Stimulated activated CD4-positive, alpha-beta T cell treated with anti-CD3 and anti-CD28 coated beads, Interleukin-15, amount 100 ng/mL, for 1 hour (primary cell): ENCODE measurements at places on chromosomes 2 and 18.

GRCh38 chr2:20429528-20429927 lies 17.3 kb upstream of the RHOB start:
- DNase-seq: no peak

DNA sequence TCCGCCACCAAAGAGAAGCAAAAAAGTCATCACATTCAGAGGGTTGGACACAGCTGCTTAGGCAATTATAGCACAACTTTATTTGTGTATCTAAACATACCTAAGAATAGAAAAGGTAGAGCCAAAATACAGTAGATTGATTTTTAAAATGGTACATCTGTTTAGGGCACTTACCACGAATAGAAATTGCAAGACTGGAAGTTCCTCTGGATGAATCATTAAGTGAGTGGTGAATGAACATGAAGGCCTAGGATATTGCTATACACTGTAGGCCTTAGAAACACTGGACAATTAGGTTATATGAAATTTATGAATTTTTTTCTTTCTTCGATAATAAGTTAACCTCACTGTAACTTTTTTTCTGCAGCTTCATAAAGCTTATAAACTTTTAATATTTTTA lies 687.0 kb downstream of the BCL11A start:
- no peak for DNase-seq

GRCh38 chr2:16239296-16239850 lies 299.0 kb downstream of the MYCN start:
- no peak for DNase-seq

DNA sequence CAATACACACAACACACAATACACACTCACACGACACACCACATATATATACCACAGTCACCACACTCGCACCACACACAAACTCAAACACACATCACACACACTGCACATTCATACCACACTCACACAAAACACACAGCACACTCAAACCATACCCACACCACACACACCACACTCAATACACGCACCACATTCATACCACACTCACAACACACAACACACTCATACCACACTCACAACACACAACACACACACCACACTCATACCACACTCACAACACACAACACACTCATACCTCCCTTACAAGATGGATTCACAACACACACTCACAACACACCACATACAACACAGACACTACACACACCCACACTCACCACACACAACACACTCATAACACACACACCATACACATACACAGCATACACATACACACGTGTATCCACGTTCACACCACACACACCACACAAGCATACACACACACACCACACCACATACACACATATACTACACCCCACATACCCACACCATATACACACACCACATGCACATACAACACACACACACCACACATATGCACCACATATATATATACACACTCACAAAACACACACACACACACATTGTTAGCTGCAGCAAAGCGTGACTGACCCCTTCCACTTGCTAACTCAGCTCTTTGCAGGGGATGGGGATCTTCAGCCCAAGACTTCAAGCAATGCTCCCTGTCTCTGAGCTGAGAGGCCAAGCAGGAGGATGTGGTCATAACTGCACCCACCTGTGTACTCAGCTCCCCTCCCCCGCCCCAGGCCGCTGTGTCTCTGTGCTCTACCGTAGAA lies 59.0 kb downstream of the SDC1 start:
- no peak for DNase-seq

DNA sequence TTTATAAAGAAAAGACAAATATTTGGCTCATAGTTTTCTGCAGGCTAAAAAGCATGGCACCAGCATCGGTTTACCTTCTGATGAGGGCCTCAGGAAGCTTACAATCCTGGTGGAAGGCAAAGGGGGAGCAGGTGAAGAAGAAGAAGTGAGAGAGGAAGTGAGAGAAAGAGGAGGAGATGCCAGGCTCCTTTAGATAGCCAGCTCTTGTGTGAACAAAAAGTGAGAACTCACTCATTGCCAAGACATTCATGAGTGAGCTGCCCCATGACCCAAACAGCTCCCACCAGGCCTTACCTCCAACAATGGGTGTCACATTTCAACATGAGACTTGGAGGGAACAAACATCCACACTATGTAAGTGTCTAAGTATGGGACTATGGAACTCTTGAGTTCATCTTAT lies 14.3 kb downstream of the CCDC150 start:
- DNase-seq: no peak

- DNase-seq: peak; percentile 11
Observed at GRCh38 chr2:73907840-73908452, 15.1 kb downstream of the ACTG2 start.

DNA sequence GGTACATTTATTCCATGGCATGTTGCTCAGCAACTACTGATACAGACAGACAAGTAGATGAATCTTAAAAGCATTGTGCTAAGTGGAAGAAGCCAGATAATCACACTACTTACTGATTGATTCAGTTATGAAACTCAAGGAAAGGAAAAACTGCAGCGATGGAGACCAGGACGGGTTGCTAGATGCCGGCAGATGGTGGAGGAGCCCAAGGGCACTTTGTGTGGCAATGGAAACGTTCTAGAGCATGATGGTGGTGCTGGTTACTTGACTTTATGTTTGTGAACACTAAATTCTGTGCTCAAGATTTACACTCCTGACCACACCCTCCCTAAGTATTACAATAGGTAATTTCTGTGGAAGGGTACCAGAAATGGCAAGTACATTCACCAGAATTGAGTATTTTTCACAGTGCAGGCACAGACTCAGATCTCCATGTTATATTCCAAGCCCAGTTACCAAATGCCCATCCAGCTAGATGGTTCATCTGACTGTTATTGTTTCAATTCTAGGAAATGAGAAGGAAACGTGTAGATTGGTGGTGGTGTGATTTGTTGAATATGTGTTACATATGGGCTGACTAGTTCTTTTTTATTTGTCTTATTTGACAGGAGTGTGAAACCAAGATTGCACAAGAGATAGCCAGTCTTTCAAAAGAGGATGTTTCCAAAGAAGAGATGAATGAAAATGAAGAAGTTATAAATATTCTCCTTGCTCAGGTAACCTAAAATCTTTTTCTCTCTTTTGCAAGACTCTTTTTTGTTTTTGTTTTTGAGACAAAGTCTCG lies 55.1 kb downstream of the RALBP1 start:
- no peak for DNase-seq

DNA sequence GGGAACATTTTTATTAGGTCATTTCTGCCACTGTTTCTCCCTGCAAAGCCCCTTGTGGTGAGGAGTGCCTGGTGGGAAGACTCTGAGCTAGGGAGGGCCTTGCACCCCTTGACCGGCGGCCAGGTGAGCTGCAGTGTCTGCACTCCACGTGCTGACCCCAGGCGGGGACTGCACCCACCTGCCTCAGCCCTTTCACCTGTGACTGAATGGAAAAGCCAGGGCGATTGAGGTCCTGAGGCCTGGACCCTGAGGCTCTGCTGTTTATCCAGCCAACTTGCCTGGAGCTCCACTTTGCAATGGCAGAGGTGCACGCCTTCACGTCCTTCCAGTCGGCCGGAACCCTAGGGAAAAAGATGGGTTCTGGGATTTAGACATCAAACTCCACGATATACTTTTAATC lies 53.1 kb downstream of the TMEM18 start:
- no peak for DNase-seq

DNA sequence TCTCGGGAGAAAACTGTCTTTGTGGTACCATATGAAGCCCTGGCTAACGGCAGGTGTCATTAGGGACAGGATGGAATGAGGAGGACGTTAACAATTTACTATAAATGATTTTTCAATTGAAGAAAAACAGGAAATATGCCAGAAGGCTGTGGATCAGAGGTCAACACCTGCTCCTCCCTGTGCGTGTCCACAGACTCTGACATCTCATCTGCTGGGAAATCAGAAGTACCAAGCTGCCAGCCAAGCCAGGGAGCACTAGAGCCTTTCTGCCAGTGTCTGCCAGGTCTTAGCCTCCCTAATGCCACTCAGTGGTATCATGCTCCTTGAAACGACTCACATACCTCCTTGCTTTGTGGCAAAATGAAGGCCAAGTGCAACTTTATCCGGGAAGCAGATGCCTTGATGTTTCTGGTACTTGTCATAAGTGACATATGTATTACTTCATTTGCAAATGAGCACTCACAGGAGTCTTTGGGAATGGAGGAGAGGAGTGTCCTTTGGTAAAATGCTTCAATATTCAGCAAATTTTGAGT lies 541.1 kb downstream of the SATB2 start:
- no peak for DNase-seq

- no peak for DNase-seq
Observed at GRCh38 chr18:51867767-51868166, 472.2 kb upstream of the DCC start.

GRCh38 chr2:23711979-23712755 lies 214.8 kb downstream of the ATAD2B start:
- no peak for DNase-seq

DNA sequence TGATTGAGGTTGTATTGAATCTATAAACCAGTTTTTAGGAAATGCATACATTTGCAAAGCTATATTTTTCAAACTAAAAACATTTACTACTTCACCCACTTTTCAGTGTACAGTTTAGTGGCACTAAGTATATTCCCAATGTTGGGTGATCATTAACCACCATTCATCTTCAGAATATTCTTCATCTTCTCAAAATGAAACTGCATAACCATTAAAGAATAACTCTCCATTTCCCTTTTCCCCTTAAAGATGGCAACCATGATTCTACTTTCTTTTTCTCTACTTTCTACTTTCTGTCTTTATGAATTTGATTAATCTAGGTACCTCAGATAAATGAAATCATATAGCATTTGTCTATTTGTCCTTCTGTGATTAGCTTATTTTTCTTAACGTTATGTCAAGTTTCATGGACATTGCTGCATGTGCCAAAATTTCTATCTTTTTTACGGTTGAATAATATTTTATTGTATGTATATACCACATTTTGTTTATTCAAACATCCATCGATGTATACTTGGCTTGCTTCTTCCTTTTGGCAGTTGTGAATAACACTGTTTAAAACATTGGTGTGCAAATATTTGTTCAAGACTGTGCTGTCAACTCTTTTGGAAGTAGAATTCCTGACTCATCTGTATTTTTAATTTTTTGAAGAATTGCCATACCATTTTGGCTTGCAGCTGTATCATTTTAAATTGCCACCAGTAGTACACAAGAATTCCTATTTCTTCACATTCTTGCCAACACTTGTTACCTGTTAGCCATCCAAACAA lies 104.9 kb downstream of the RPRM start:
- no peak for DNase-seq

GRCh38 chr2:10819714-10820314 lies 7.2 kb upstream of the PDIA6 start:
- no peak for DNase-seq

DNA sequence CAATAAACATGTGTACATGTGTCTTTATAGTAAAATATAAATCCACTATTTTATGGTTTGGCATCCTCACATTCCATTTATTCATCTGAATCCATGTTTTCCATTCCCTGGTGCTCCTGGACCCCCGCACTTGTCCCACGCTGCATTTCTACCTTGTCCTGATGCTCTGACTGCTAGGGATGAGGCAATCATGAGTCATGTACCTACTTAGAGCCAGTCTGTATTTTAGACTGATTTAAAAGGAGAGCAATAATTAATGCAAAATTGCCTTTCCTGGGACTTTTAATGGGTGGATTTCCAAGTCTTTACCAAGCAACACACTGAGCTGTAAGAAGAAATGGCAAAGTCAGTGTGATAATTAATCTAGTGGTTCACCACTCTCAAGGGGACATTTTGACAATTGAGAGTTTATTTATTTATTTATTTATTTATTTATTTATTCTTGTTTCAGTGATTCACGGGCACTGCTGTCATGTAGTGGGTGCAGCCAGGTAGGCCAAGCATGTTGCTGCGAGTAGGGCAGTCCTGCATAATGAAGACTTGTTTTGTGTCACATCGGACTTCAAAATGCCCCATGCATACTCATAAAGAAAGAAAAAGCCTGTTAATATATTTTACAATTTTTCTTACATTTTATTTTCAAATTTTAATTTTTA lies 419.3 kb upstream of the VWC2L start:
- DNase-seq: no peak

DNA sequence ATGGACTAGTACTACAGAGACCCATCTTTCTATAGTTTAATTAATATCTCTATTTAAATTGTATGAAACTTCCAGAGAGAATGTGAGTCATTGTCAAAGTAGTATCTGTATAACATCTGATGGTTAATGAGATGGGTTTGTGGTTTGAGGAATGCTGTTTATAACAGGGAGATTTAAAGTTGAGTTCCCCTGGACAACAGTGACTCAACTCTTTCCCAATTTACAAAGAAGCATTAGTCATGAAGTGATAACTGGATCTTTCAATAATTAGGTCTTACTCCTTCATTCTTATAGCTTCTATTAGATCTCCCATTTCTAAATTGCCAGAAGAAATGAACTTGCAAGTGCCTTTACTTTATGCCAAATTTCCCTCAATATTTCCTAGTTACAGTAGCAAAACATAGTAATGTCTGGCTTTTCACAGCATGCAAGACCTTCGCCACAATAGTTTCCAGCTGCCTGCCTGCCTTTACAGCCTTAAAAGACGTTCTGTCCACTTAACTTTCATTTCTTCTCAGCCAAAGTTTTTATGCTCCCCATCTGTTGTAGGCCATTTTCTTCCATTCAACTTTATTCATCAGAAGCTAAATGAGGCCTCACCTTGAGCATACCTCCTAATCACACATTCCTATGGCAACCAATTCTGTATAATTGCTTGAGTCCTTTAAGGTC lies 47.7 kb upstream of the WDR75 start:
- DNase-seq: no peak

- no peak for DNase-seq
Observed at GRCh38 chr2:26606847-26607190, 34.3 kb downstream of the CIB4 start.

DNA sequence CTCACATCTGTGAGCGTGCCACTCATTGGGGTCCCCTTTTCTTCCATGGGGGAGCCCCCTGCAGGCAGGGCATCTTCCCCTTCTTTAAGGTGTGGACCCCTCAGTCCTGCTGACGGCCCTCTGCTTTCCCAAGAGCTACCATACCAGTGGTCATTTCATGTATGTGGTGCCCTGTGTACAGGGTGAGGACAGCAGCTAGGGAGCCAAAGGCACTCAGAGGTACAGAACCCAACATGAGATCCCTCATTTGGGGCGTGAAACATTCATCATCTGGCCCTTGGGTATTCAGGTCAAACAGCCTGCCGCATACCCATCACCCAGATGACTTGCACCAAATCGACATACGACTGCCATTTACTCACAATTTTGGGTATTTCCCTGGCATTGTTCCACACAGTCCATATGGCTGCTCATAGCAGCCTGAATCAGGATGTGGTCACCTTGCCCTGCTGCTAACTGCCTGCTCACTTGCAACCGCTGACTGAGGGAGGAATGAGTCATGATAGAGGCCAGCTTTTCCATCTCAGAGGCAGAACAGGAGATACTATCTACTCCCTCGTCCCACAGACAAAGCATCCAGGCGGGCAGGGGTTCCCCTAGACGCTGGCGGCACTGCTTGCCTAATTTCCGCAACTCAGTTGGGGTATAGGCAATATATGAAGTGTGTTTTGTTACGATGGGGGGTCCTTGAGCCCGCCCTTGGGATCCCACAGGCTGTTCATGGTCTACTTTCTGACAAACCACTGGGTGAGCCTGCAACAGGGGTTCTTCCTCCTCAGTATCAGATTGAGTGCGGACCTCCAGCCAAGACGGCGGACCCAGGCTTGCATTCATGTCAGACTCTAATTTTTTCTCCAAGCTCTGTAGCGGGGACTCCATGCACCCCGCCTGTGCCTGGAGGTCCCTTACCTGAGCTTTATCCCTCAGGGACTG lies 228.6 kb downstream of the SATB2 start:
- DNase-seq: no peak

- no peak for DNase-seq
Observed at GRCh38 chr2:37005118-37005868, 39.0 kb upstream of the STRN start.
